ENCODE measurements at places on chromosomes 2 and 18.
A peak's percentile ranks its signal among the peaks of the same experiment; 100 is the strongest.

DNA sequence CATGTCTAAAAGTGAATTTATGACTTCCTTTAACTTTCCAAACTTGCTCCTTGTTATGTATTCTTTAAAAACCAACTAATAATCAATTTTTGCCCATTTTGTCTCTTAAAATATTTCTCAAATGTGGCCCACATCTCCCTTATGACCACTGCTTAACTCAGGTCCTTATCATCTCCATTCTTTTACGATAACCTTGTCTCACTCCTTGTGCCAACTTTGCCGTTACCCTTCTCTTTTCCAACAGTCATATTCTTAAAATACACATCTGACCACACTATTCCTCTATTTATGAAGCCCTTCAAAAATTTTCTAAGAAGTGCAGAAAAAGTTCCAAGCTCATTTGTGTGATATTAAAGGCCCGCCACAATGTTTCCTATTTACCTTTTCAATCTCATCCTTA, 47.8 kb downstream of the PPP1R1C start:
- DNase-seq, result no peak

GRCh38 chr18:79507546-79508480, 112.1 kb downstream of the NFATC1 start:
- DNase-seq, result peak; percentile 59

DNA sequence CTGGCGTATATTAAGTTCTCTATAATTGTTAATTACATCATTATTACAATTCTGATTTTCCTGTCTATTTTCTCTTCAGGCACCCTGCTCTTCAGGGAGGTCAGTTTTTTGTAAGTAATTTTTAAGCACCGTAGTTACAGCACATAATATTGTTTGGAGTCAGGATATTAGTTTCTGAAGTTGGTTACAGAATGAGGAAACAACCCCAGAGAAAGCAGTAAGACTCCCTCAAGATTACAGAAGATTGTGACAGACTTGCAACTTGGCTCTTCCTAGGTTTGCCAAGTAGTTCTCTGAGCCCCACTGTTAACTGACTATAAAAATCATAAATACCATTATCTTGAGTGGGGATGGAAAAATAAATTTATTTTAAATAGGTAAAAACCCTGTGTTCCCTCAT, 921 bp downstream of the RPE start:
- DNase-seq, result no peak

DNA sequence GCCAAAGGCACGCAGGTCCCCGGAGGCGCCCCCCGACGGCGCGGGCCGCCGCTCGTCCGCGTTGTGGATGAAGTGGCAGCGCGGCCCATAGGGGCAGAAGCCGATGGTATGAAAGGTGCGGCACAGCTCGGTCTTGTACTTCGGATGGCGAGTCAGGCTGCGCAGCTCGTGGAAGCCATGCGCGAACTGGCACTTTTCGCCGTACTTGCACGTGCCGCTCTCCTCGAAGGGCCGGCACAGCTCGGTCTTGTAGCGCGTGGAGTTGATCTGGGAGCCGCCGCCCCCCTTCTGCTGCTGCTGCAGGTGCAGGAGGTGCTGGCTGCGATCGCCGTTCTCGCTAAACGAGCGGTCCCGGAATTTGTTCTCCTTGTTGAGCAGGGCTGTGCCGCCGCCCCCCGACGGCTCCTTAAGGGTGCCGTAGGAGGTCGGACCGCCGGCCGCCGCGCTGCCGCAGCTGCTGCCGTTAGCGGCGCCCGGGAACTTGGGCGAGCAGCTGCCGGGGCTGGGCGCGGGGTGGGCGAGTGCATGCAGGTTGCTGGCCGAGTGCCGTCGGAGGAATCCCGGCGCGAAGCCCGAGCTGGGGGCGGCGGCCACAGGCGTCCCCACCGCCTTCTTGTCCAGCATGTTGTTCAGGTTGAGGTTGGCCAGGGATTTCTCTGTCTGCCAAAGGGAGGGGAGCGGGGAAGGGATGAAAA, 1.2 kb downstream of the ZFP36L2 start:
- DNase-seq, result peak; percentile 71

GRCh38 chr2:86776532-86776931, 14.2 kb downstream of the CD8A start:
- no peak for DNase-seq

GRCh38 chr2:78718473-78718872, 307.0 kb upstream of the REG3G start:
- no peak for DNase-seq

- DNase-seq, result no peak
These were observed 23.8 kb downstream of the SMAD4 start for GRCh38 chr18:51053814-51054213.

- no peak for DNase-seq
These were observed 199.8 kb upstream of the NRP2 start for GRCh38 chr2:205482399-205483081.

- no peak for DNase-seq
These were observed 96.2 kb upstream of the CTAGE1 start for GRCh38 chr18:22513721-22514481.

- DNase-seq, result no peak
These were observed 687.1 kb downstream of the DPP10 start for GRCh38 chr2:115129536-115129935.

DNA sequence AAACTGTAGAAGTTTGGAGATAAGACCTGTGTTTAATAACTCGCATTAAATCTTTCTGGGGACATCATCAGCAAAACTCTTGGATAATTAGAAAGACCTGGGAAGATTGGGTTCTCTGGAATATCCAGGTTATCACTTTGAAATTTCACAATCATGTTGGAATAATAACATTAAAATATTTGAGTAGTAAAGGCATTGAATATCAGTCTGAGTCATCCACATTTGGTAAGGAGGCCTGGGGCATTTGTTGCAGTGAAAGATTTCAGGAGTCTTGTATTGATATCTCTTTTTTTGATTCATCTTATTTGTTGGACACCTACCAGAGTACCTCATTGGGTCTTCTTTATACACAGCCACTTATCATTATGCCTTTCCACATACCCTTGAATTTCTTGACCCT, 95.9 kb downstream of the EPB41L5 start:
- no peak for DNase-seq

GRCh38 chr2:238706163-238706562, 141.7 kb upstream of the TWIST2 start:
- no peak for DNase-seq

- DNase-seq, result no peak
These were observed 244.5 kb upstream of the MEX3C start for GRCh38 chr18:51442012-51442411.

DNA sequence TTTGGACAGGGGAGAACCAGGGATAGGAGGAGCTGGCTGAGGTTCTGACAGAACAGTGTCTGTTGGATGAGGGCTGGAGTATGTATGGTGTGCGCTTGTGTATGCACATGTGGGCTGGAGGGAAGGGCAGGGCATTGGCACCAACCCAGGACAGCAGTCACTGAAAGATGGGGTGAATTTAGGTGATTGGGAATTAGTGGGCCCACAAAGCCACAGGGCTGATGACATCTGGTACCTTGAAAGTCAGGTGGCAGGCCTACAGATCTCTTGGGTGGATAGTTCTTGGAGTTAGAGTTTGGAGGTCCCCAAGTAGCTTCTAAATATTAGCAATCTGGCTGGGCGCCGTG, 45.7 kb downstream of the C2orf42 start:
- no peak for DNase-seq

GRCh38 chr18:74233933-74234325, 57.8 kb downstream of the CYB5A start:
- no peak for DNase-seq

GRCh38 chr18:3793545-3793944, 343.6 kb downstream of the TGIF1 start:
- DNase-seq, result no peak
